ENCODE measurements at places on chromosomes 7 and 10.

DNA sequence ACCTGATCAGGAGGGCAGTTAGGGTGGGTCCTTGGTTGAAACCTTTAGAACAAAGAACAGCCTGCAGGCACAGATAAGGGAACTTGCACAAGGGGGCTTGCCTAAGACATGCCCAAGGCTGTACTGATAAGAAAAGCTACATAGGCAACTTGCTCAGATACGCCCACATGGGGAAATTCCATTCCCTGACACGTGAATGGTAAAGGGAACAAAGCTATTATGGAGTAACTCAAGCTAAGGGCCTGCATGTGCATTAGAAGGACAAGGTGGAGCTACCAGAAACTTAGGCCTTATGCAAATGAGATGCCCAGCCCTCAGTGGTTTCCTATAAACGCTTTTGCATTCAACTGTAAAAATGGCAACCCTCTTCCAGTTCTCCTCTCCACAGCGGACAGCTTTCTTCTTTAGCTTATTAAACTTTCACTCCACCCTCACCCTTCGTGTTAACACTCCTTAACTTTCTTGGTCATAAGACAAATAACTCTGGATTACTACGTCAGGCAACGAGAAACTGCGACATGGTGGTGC lies 1192.1 kb upstream of the CELF2 start:
- DNase-seq = no peak

- no peak for DNase-seq
Measured at GRCh38 chr7:132226046-132226956, 350.0 kb downstream of the PLXNA4 start.

GRCh38 chr10:118870467-118871243 lies 115.9 kb upstream of the CACUL1 start:
- DNase-seq = no peak

GRCh38 chr7:66699998-66700397 lies 40.5 kb upstream of the RABGEF1 start:
- DNase-seq = no peak

DNA sequence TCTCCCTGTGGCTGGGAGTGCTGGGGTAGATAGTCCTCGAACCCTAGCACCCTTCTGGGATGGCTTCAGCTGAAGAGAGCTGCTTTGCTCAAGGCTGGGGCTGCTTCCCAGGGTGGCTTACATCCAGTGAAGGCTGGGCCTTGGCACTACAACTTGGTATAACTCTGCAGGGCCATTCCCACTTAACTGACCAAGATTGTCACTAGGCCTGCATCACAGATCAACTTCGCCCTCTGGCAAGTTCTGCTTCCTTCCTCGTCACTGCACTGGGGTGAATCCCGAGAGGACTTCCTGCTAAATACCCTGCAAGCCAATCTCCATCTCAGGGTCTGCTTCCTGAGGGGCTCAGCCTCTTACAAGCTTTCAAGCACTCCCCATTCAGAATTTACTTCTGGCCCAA lies 195.2 kb downstream of the DOCK4 start:
- DNase-seq = no peak

DNA sequence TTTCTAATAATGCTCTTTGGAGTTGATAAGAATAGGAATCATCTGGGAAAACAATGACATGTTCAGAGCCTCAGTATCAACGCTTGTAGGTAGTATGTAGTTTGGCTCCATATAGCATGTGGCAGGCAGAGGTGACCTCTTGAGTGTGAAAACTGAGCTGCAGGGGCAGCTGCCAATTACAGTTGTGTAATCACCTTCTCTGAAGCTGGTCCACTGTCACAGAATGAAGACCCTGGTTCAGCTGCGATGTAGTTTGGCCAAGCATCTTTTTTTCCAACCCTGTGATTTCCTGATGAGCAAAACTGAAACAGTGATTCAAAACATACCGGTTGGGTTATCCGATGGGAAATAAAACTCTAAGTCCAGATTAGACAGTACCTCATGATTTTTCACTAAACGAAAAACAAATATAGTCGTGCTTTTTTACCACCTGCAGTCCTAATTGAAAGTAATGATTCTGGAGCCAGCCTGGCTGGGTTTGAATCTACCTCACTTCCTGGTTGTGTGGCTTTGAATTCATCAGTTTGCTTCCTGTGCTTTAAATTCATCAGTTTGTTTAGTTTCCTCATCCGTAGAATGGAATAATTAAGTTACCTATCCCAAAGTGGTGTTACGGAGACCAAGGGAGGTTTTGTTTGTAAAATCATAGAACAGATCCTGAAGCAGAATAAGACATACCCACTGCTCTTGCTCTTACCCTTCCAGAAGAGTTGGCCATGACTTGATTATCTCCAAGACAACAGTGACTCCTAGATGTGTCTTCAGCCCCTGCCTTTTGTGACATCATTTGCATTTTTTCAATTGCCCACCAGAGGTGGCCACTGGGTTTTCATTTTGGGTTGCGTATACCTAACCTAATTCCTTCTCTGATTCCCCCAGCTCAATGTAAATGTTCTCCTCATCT lies 87.4 kb downstream of the CELF2 start:
- no peak for DNase-seq

DNA sequence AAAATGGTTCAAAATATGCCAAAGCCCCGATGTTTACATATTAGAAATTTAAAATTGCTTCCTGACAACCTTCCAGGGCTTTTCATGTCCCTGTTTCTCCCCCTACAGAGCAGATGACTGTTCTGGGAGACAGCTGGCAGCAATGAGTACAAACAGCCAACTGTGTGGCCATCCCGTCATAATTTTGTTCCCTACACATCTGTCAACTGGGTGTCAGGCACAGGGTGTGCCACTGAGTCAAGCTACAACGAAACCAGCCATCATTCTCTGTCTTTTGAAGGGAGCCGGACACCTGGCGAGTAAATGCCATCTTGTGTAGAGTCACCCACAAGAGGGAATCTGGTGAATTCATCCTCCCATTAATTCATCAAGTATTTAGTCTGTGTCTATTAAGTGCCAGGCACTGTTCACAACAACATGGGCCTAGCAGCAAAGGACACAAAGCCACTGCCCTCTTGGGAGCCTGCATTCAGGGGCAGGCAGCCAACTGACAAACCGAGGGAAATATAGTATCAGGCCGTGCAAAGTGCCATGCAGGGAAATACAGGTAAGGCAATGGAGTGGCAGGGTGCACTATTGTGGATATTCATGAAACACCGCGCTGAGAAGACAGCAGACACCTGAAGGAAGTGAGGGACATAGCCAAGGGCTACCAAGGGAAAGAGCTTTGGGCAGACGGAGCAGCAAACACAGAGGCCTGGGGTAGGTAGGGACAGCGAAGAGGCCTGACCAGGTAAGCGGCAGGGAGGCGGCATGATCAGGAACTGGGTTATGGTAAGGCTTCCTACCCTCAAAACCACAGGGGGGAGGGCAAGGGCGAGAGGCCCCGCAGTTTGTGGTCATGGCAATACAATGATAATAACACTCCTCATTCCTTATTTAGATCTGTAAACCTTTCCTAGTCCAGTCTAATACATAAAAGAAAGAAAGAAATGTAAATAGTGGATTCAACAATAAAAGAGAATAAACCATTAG lies 213.6 kb downstream of the FAM107B start:
- DNase-seq = no peak

- no peak for DNase-seq
Measured at GRCh38 chr7:42315631-42316030, 78.6 kb upstream of the GLI3 start.

DNA sequence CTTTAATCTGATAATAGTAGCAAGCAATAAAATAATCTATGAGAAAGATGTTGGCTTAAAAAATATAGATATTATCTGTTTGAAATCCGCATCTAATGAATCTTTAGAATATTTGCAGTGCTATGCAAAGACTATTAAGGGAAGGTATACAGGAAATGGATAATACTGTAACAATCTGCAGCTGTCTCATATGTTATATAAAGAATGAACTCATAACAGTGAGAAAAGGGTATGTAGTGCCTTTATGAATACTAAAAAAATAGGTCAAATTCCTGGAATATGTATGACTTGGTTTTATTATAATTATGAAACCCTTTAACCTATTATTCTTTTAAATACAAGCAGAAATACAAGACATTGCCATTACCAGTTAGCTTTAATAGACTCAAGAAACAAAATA lies 105.1 kb upstream of the GPR22 start:
- no peak for DNase-seq
